ENCODE measurements at places on chromosomes 1 and 21.
A peak's percentile ranks its signal among the peaks of the same experiment; 100 is the strongest.

- H3K36me3 ChIP-seq: no peaks in the 10 kb centered on the region
- no peaks in the 10 kb centered on the region for H3K27me3 ChIP-seq
- DNase-seq: no peak
- H3K4me3 ChIP-seq: peak overlapping the region; percentile 53
Observed at GRCh38 chr1:200473698-200474371, 64.0 kb upstream of the ZNF281 start.

DNA sequence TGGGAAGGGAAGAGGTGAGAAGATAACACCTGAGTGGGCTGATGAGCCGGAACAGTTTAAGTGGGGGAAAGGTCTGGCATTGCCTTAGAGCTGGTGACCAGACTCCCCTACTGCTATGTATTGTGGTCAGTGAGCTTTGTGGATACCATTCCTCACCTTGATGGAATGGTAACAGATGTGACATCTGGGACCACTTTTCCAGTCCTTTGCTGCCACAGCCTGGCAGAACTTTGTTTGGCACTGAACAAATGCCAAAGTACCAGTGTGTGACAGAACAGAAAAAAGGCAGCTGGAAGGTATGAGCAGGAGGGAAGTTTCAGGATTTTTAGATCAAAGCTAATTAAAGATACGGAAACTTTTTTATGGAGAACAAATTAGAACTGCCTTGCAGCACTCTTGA, 6.2 kb downstream of the MED8 start:
- H3K27ac ChIP-seq: peak overlapping the region; percentile 21
- no peak for DNase-seq
- H3K4me3 ChIP-seq: no peak overlapping the region
- H3K36me3 ChIP-seq: peaks cover 53% of the 10 kb centered on the region

DNA sequence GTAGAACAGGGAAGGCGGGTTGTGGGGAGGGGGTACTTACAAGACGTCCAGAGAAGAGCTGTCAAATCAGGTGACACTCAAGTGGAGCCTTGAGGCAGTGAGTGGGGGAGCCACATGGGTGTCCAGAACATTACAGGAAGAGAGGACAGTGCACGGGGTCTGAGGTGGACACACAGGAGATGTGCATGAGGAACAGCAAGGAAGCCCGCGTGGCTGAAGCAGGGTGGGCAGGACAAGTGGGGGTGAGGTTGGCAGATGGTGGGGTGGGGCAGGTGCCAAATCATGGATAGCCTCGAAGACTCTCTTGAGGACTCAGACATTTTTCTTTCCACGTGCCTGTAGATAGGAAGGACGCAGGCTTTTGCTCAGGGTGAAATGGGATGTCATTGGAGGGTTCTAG, 921 bp downstream of the SMPDL3B start:
- H3K4me1 ChIP-seq: peaks cover 22% of the 10 kb centered on the region
- no peaks in the 10 kb centered on the region for H3K36me3 ChIP-seq
- no peak overlapping the region for H3K4me3 ChIP-seq
- DNase-seq: no peak
- H3K27me3 ChIP-seq: peaks cover 9% of the 10 kb centered on the region

GRCh38 chr1:82266351-82266750, 465.6 kb downstream of the ADGRL2 start:
- H3K4me3 ChIP-seq: no peak overlapping the region
- no peaks in the 10 kb centered on the region for H3K27me3 ChIP-seq
- DNase-seq: no peak
- peaks cover 4% of the 10 kb centered on the region for H3K36me3 ChIP-seq
- no peak overlapping the region for H3K27ac ChIP-seq

DNA sequence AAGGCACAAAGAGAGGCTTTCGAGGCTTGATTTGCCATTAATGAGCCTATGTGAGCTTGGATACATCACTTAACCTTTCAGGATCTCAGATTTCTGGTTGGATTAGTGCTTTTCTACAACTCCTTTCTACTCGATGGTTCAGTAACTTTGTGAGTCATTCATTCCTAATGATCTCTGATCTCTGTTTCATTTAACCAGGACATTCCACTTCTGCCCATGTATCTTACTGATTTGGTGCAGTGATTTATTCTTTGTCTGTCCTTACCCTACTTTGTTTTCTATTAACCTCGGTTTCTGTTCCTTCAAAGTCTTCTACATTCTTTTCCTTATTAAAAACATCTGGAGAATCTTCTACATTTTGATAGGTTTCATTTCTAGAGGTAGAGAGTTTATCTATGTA, 94.6 kb upstream of the ZBTB18 start:
- no peaks in the 10 kb centered on the region for H3K36me3 ChIP-seq
- H3K27ac ChIP-seq: peak overlapping the region; percentile 34
- no peaks in the 10 kb centered on the region for H3K27me3 ChIP-seq
- DNase-seq: peak; percentile 18
- 0 out of 2 replicates have a peak overlapping the region, but pooled peaks have one; percentile 10 for H3K4me3 ChIP-seq

DNA sequence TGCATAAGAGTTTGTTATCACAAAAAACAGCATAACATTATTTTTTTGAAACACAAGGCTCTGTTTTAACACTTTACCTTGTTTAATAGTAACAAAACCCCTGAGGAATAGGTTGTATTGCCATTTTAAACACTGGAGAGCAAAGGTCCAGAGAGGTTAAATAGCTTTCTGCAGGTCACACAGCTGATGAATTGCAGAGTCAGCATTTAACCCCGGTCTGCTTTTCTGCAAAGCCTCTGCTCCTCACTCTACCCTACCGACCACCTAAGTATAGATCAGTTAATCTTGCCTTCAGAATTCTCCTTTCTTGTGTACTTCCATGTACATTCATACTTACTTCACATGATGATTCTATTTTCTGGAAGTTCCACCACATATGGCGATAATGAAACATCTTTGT, 42.0 kb downstream of the KCNJ15 start:
- H3K4me3 ChIP-seq: no peak overlapping the region
- peaks cover 94% of the 10 kb centered on the region for H3K4me1 ChIP-seq
- H3K27me3 ChIP-seq: no peaks in the 10 kb centered on the region
- DNase-seq: no peak

DNA sequence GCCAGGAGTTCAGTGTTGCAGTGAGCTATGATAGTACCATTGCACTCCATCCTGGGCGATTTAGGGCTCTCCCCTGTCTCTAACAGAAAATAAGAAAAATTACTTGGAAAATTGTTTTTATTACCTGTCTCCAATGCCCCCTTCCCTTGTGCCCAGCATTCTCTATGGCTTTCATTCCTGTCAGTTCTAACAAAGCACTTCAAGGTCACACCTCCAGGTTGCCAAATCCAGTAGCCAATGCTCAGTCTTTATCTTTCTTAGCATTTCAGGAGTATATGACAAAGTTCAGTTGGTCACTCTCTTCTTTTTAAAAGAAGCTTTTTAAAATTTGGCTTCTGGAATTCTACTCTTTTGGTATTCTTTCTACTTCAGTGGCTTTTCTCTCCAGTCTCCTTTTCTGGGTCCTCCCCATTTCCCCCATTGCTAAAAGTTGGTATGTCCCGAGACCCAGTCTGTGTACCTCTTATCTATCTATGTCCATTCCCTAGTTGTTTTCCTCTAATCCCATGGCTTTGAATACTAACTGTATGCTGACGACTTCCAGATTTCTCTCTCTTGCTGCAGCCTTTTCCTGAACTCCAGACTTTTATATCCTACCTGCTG, 69.9 kb downstream of the LAMC1 start:
- H3K4me3 ChIP-seq: peak overlapping the region; percentile 68
- peaks cover 67% of the 10 kb centered on the region for H3K4me1 ChIP-seq
- no peaks in the 10 kb centered on the region for H3K27me3 ChIP-seq

DNA sequence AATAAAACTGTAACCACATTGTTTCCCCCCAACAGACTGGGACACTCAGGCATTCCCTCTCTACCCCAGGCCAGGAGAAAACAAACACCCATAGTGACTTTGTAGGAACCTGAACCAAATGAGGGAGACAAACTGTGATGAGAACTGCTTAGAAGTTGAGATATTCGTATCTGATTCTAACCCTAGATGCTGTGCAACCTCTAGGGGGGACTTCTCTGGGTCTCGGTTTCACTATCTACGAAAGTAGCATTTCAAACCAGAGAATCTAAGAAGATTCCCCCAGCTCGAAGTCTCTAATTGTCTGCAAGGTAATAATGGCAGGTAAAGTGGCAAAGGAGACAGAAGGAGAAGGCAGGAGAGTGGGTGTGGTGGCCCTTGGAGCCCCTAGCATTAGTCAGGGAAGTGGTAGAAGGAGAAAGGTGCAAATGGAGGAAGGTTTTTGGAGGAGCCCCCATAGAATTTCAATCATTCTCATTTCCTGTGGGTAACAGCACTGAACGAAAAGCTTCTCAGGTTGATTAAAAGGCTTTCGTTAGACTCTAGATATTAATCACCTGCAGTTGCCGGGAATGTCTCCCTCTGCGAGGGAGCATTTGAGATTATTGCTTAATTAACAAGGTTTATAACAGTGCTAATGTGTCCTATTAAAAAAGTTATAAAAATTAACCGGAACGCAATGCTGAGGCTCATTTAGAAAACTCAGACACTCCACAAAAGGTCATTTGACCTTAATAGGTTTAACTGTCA, 46.4 kb downstream of the BEND5 start:
- no peaks in the 10 kb centered on the region for H3K36me3 ChIP-seq
- no peaks in the 10 kb centered on the region for H3K4me1 ChIP-seq
- no peak for DNase-seq
- H3K4me3 ChIP-seq: no peak overlapping the region
- H3K27me3 ChIP-seq: no peaks in the 10 kb centered on the region
- no peak overlapping the region for H3K27ac ChIP-seq

- peaks cover 65% of the 10 kb centered on the region for H3K4me1 ChIP-seq
- peaks cover 4% of the 10 kb centered on the region for H3K36me3 ChIP-seq
- H3K27ac ChIP-seq: no peak overlapping the region
- no peak overlapping the region for H3K4me3 ChIP-seq
Observed at GRCh38 chr1:17196496-17197185, 8.3 kb upstream of the PADI1 start.

- H3K27me3 ChIP-seq: peaks cover 32% of the 10 kb centered on the region
- DNase-seq: no peak
- H3K36me3 ChIP-seq: no peaks in the 10 kb centered on the region
- no peak overlapping the region for H3K4me3 ChIP-seq
Observed at GRCh38 chr1:168386492-168386891, 105.8 kb downstream of the TBX19 start.

DNA sequence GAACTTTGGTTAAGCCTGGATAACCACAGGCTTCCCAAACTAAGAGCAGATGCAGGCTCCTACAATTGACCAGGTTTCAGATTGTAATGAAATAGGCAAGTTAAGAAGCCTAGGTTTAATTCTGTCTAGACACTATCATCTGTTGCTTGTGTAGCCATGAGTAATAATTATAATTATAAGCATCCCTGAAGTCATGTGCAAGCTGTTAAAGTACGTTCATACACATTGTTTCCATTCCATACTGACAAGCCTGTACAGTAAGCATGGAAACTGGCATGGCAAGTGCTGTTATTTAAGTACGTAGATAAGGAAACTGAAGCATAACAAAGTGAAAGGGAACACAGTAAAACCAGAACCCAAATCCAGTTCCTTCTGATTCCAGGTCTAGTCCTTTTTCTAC, 557.2 kb upstream of the BEND5 start:
- no peak overlapping the region for H3K4me3 ChIP-seq
- H3K36me3 ChIP-seq: no peaks in the 10 kb centered on the region
- no peak overlapping the region for H3K27ac ChIP-seq
- no peak for DNase-seq
- no peaks in the 10 kb centered on the region for H3K4me1 ChIP-seq

DNA sequence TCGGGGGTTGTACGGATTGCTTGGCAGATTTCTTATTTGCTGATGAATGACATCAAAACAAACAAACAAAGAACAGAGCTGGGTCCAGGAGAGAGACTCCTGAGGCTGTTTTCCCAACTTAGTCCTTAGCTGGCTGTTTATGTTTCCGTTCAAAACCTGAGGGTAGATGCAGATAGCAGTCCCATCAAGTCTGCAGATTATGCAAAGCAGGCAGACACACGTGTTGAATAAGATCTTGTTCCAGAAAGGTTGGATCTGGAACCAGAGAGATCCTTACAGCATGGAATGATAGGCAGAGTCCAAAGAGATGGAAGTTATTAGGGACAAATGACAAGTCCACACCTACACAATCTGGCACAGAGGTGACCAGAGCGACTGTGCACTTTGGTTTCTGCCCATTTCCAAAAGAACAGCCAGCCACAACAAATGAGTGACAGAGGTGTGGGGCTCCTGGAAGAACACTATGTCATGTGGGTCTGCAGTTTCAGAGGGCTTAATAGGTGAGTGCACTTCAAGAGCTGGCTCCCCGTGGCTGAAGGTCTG, 65.5 kb downstream of the MAN1C1 start:
- DNase-seq: no peak
- no peaks in the 10 kb centered on the region for H3K36me3 ChIP-seq
- no peak overlapping the region for H3K4me3 ChIP-seq
- no peak overlapping the region for H3K27ac ChIP-seq

DNA sequence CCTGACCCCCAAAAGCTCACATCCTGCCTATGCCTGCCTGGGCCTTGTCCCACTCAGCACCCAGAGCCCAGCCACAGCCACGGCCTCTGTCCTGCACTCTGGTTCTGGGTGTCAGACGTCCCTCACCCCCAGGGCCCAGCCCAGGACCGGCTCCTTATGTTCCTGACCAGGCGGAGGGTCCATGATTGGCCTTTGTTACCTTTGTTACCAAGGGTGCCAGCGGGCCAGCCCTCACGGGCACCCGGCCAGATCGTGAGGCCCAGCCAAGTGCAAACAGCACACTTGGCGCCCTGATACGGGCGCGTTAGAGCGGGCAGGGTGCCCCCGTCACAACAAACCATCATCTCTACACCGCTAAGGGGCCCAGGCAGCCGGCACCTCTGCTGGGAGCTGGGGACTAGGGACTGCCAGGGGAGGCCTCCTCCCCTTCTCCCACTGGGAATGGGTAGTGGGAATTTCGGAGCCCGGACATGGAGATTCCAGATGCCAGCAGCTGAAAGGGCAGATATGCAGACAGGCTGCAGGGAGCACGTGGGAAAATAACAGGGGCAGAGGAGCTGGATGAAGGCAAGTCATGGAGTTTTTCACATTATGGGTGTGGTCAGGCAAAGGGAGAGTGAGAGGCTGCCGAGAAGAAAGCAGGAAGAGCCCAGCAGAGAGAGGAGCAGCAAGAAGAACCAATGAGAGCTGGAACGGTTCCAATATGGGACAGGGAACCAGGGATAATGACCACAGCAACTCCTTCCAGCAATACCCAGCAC, 22.1 kb downstream of the HSPG2 start:
- H3K36me3 ChIP-seq: peaks cover 32% of the 10 kb centered on the region
- H3K27ac ChIP-seq: peak overlapping the region; percentile 59
- H3K4me1 ChIP-seq: peaks cover 66% of the 10 kb centered on the region
- H3K4me3 ChIP-seq: peak overlapping the region; percentile 13
- no peak for DNase-seq
- H3K27me3 ChIP-seq: no peaks in the 10 kb centered on the region

DNA sequence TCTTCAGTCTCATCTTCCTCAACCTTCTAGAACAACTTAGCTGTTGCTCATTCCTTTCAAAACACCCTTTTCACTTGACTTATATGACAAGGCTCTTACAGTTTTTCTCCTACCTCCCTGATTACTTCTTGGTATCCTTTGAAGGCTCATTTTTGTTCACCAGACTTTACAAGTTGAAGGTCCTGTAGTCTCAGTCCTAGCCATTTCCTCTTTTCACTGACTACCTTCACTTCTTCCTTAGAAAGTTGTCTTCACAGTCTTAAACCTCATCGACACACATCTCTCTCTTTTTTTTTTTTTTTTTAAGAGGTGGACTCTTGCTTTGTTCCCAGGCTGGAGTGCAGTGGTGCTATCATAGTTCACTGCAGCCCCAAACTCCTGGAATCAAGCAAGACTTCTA, 6.6 kb upstream of the TP53BP2 start:
- peaks cover 17% of the 10 kb centered on the region for H3K4me1 ChIP-seq
- peaks cover 3% of the 10 kb centered on the region for H3K27me3 ChIP-seq
- no peak for DNase-seq
- no peak overlapping the region for H3K4me3 ChIP-seq
- H3K36me3 ChIP-seq: no peaks in the 10 kb centered on the region
